ENCODE measurements at places on chromosomes 1 and 21. TPM values are rescaled to one million over a fixed set of nuclear protein-coding genes. Genes with fewer than 3 reads are reported as not detected.

The LRRN2 gene
- 1.7 TPM for total RNA-seq

The SPRR5 gene
- not detected for total RNA-seq

The SERPINC1 gene
- 0.51 TPM for total RNA-seq

The SH3D21 gene
- total RNA-seq, result 1.3 TPM

The MEX3A gene
- total RNA-seq, result 0.16 TPM

The ERICH3 gene
- not detected for total RNA-seq

The STYXL2 gene
- 121 TPM for total RNA-seq

The FRRS1 gene
- total RNA-seq, result 2.7 TPM

The ALG14 gene
- 2.9 TPM for total RNA-seq

The REN gene
- not detected for total RNA-seq

The PARP1 gene
- 149 TPM for total RNA-seq

The DAB1 gene
- 3.8 TPM for total RNA-seq

The APCS gene
- total RNA-seq, result 0.32 TPM

The PPFIA4 gene
- 19.3 TPM for total RNA-seq

The CAPN9 gene
- total RNA-seq, result 0.83 TPM

The MGST3 gene
- 601 TPM for total RNA-seq

The TMEM200B gene
- 2.3 TPM for total RNA-seq

The HPCAL4 gene
- total RNA-seq, result 2.8 TPM

The CD1C gene
- total RNA-seq, result 0.19 TPM

The KIF17 gene
- total RNA-seq, result 5.2 TPM

The VHLL gene
- total RNA-seq, result not detected

Data from Right ventricle myocardium superior (tissue), 1 donor.